ENCODE measurements at places on chromosomes 7 and 10.

GRCh38 chr10:58942724-58943123 is 233.7 kb upstream of the PHYHIPL start:
- no peak for DNase-seq

- DNase-seq = no peak
These were observed 450.7 kb downstream of the PARD3 start for GRCh38 chr10:34364253-34365037.

GRCh38 chr10:67519434-67519833 is 176.6 kb downstream of the CTNNA3 start:
- no peak for DNase-seq

DNA sequence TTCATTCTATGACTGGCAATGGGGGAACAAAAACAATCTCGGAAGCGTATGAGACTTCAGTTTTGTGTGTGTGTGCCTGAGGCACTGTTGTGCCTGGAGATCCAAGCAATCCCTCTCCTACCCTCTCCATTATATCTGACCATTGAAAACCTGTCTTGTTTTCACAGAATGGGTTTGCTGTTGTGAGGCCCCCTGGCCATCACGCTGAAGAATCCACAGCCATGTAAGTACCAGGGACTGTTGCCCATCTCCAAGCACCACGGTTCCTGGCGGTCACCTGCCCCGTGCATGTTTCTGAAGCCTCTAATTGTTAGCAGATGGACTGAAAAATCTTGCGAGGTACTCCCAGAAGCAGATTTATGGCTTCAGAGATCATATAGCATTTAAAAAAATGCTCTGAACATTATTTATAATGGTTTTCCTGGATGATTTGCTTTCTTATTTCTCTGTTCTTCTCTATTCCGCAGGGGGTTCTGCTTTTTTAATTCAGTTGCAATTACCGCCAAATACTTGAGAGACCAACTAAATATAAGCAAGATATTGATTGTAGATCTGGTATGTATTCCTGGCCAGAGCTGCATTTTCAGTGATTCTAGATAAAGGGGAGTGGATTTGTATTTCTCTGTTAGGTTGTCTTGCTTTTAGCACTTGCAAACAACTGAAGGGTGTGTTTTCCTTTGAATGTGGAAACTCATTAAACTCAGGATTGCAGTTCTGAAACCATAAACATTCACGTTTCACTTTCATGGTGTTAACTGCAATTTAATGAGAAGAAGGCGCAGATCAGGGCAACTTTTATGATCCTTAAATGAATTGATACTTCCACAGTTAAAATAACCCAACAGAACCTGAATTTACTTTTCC is 288.2 kb downstream of the TWIST1 start:
- DNase-seq = no peak

DNA sequence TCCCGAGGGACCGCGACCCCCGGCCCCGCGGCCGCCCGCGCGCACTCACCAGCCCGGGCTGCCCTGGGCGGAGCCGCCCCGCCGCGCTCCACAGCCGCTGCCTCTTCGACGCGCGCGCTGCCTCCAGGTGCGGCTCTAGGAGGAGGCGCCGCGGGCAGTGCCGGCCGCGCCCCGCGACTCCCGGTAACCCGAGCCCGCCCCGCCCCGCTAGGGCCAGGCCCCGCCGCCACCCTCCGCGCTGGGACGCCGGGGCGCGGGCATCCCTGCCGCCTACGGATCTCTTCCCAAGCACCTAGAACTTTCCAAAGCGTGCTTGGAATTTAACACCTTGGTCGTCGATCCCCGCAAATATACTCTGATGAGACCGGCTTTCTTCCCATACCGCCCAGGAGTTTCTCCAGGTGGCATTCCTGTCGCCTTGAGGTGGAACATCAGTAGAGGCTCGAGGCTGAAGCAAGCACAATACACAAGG is at the start of gene SLC26A5:
Gene SLC26A5 (minus strand): TSS at position 159 of the 472 bp plus-strand sequence. CDS start 24,693 bp downstream, outside the sequence.
- peak; percentile 58 for DNase-seq

- peak; percentile 50 for DNase-seq
These were observed 3.5 kb upstream of the MYL10 start for GRCh38 chr7:101632641-101633040.

GRCh38 chr10:21493784-21494183 is 31.7 kb downstream of the SKIDA1 start:
- no peak for DNase-seq

- no peak for DNase-seq
These were observed 85.4 kb upstream of the PDGFA start for GRCh38 chr7:604884-605531.

DNA sequence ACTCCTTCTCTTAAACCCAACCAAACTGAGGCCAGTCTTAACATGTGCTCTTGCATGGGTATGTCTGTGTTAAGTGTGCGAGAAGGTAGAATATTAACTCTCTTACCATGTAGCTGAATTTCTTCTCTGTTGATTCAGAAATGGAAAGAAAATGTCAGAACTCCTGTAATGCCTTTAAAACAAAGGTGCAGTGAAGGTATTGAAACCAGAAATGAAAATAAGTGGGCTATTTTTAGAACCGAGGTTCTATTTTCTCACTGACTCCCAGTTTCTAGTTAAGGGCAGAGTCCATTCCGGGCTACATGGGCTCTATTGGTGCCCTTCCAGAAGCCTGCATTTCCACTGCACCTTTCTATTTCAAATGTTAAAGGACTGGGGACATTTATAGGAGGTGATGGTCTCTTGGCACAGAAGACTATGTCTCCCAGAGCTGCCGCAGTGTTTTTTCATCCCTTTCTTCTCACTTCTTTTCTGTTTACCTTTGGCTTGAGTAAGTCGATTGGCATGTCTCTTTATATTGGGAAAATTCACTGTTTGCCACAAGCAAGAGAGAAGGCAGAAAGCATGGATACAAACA is 174.9 kb downstream of the LRMDA start:
- no peak for DNase-seq

GRCh38 chr10:77598606-77599005 is 39.0 kb downstream of the KCNMA1 start:
- DNase-seq = no peak

- peak; percentile 79 for DNase-seq
These were observed 98.1 kb downstream of the TCF7L2 start for GRCh38 chr10:113047963-113048781.

GRCh38 chr7:5636446-5636835 is 145.0 kb downstream of the RNF216 start:
- no peak for DNase-seq

GRCh38 chr7:138649506-138649905 is 51.7 kb downstream of the SVOPL start:
- DNase-seq = peak; percentile 36

GRCh38 chr7:101428093-101428866 is 65.6 kb downstream of the COL26A1 start:
- no peak for DNase-seq

- DNase-seq = no peak
These were observed 710 bp downstream of the RNLS start for GRCh38 chr10:88582411-88582805.

- no peak for DNase-seq
These were observed 24.7 kb downstream of the ST7 start for GRCh38 chr7:116978006-116978405.

DNA sequence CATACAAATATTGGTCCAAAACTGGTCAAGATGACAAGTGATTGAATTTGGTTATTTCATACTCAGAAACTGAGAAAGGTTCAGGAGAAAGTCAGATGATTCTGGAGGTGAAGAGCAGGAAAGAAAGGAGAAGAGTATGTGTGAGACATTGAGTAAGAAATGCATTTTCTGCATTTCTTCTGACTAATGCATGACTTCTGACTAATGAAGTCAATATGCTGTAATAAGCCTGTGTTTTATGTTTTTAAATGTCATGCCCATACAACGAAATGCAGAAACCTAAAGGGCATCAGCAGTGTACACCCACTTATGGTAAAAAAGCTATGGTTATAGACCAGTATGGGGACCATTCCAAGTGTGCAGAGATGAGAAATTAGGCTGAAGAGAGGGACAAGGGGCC is 1227.8 kb upstream of the SORCS1 start:
- DNase-seq = peak; percentile 68

- DNase-seq = peak; percentile 78
These were observed 20.8 kb downstream of the ZDHHC16 start for GRCh38 chr10:97466755-97467154.

- DNase-seq = no peak
These were observed 85.5 kb downstream of the NKX6-2 start for GRCh38 chr10:132700156-132701098.

DNA sequence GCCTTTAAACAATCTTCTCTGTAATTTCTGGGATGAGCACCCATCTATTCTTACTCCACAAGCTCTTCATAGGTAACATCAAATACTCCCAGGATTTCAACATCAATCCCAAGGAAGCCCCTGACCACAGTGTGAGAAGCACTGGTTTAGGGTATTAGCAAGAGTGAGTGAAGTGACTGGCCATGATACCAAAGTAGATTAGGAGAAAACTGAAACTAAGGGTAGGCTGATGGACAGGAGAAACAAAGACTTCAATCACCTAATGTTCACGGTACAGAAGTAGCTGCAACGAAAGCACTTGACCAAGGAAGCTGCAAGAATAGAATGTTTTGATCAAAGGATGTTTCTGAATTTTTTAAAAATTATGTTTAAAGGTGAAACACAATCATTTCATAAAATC is 49.8 kb downstream of the LMBR1 start:
- DNase-seq = no peak

GRCh38 chr7:25664593-25664992 is 436.3 kb upstream of the NPVF start:
- no peak for DNase-seq

GRCh38 chr7:4468320-4469102 is 213.6 kb upstream of the FOXK1 start:
- no peak for DNase-seq

DNA sequence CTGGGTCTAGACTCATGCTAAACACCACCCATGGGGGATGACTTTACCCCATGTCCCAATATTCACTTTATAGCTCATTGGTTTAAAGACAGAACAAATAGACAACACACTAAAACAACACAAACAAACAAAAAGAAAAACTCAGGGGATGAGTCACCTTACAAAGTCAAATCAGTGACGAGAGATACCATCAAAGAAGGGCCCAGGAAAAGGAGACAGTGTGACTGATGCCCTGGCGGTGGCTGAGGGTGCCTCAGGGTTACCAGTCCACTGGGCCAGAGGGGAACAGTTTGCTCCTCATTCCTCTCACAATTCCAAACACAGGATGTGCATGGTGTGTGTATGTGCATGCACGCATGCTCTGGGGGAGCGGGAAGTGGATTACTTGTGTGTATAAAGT is 171.3 kb upstream of the PRKCQ start:
- DNase-seq = no peak

DNA sequence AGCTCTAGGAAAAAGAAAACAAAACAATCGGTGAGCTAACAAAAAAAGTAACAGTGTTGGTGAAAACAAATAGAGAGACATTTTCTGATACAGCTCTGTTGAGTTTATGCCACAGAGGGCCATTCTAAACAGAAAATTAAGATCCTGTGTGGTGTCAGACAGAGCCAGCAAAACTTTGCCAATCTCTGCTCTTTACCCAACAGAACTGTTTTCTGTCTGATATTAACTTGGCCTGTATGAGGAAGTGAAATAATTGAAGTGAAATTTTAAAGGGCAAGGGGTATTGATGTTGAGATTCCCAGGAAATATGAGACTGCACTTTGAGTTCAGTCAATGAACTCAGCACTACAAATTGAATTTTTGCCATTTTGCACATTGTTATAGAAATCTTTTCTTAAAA is 101.0 kb downstream of the AOAH start:
- no peak for DNase-seq

- no peak for DNase-seq
These were observed 413 bp downstream of the PANK1 start for GRCh38 chr10:89644691-89644966.

DNA sequence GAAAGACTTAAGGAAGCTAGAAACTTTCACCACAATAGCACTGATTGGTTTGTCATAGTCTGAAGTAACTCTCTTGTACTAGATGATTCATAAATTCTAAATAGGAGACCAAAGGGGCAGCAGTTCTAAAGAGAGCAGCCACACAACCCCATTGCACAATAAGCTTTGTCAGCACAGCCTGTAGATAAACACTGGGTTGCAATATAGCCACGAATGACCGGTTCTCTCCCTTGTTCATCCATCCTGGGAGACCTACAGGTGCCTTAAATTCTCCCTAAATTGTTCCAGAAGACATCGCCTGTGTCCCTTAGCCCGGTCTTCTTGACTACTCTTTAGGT is 167.0 kb downstream of the SNX13 start:
- DNase-seq = peak; percentile 95

DNA sequence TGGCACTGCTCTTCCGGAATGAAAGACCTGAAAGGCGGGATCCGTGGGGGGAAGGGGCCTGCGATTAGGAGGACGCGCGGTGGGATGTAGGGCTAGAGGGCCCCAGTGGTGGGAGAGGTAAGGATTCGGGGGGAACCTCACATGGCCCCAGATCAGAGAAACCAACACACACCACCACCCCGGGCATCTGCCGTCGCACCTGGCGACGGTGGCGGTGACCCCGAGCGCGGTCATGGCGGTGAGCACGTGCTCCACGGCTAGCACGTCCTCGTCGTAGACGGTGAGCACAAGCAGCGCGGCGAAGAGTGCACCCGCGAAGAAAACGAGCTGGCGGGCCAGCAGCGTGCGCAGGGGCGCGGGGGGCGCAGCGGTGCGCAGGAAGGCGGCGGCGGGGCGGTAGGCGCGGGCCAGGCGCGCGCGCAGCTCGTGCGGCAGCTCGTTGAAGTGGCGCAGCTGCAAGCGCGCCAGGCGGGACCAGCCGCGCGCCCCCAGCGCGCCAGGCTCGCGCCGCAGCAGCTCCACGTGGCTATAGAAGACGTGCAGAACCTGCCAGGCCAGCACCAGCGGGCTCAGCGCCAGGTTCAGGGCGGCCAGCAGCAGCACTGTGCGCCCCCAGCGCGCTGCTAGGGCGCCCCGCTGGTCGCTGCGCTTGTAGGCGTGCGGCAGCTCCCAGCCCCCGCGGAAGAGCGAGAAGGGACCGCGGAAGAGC is 5.7 kb downstream of the ATG9B start:
- peak; percentile 48 for DNase-seq

- DNase-seq = peak; percentile 58
These were observed 29.3 kb downstream of the AFAP1L2 start for GRCh38 chr10:114375047-114375446.

All from epithelial cell of esophagus (primary cell).